MCF 10A (cell line): ENCODE measurements at places on chromosomes 11 and 22. TPM values are rescaled to one million over a fixed set of nuclear protein-coding genes. Genes with fewer than 3 reads are reported as not detected.

DNA sequence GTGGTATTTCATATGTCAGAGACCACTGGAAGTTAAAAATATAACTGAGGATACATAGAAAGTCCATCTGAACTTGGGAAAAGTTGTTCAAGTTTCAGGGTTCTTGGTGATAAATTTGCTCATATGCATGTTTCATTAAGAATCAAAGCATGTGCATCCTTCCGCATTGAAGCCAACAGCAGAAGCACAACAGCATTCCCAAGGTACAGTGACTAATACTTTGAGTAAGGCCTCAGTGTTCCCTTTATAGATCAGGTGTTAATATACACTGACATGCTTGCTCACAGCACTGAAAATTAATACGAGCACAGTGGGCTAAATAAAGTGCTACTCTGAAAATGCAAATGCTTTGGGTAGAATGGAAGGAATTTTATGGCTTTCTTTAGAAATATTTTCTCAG, 691.1 kb downstream of the METTL15 start:
- H3K4me1 ChIP-seq: peaks cover 9% of the 10 kb centered on the region
- H3K27me3 ChIP-seq: no peaks in the 10 kb centered on the region
- DNase-seq: peak; percentile 13

DNA sequence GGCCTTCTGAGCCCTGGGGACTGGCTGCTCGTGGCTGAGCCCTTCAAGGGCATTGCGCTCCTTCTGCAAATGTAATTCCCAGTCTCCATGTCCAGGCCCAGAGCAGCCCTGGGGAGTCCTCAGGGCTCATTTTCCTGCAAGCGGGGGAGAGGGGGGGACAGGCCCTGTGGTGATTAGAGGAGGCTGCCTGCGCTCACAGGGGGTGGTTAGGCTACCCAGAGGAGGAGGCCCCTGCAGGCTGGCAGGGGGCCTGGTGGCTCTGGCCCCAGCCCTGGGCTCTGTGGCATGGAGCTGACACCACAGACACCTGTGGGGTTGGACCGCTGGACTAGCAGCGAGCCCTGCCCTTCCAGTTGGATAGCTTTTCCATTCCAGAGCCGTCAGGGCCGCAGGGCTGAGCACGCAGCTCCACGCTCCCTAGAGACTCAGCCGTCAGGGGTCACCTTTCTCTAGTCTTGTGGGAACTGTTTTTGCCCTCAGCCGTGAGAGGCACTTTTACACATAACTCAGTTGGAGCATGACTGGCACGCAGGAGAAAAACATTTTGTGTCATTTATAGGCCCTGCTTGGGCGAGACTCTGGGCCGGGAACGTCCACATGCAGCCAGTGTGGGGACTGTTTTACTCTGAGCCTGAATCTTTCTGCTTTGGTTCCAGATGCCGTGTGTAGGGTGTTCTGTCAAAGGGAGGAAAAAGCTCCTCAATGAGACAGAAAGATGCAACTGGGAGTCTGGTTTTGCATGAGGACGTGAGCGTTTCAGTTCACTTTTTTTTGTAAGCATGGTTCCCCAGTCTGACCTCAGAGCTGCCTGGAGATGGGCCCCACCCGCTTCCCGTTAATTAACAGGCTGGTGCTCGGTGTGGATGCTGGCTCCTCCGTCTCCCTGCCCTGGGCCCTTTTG, 58.1 kb downstream of the LRP5 start:
- H3K4me1 ChIP-seq: no peaks in the 10 kb centered on the region
- H3K27me3 ChIP-seq: no peaks in the 10 kb centered on the region
- H3K4me3 ChIP-seq: no peak overlapping the region

DNA sequence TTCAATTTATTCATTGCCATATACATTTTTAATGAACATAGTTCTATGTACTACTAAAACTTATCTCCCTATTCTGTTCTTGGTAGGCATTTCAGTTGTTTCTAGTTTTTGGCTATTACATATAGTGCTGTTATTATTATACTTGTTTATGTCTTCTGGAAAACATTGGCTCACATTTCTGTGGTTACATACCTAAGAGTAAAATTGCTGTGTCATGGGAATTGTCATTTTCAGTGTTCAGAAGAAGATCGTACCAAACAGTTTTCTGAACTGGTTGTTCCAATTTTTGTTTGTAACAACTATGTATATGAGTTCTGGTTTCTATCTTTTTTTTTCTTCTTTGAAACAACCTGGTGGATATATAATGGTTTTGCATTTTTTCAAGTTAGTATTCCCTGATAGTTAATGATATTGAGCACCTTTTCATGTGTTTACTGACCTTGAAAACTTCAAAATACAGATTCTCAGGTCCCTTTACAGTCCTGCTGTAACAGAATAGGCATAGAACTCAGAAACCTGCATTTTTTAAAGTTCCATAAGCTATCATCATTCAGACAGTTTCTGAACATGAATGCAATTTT, 230.7 kb downstream of the JRKL start:
- H3K4me1 ChIP-seq: no peaks in the 10 kb centered on the region
- no peak for DNase-seq
- H3K36me3 ChIP-seq: no peaks in the 10 kb centered on the region
- no peak overlapping the region for H3K27ac ChIP-seq

DNA sequence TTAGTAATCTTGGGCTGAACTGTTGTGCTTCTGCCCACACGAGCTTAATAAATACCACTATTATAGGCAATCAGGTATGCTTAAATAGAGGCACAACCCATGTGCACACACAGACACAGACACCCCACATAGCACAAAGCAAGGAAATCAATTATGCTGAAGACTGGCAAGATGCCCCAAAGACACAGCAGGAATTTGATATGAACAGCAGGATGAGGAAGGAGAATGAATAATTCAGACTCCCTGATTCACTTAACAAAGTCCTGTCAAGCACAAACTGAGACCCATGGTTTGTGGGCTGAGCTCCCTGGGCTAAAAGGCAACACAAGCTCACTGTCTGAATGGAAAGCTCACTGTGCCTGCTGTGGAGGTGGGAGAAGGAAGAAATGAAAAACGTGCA, 42.5 kb downstream of the RBFOX2 start:
- DNase-seq: no peak
- H3K4me3 ChIP-seq: no peak overlapping the region
- no peak overlapping the region for H3K27ac ChIP-seq
- no peaks in the 10 kb centered on the region for H3K4me1 ChIP-seq

- no peak overlapping the region for H3K27ac ChIP-seq
- H3K4me1 ChIP-seq: no peaks in the 10 kb centered on the region
- no peak for DNase-seq
- peaks cover 4% of the 10 kb centered on the region for H3K36me3 ChIP-seq
These were observed 515.7 kb downstream of the BUD13 start for GRCh38 chr11:116257092-116257491.

The P2RY6 gene
- not detected in 2 replicates for total RNA-seq

The OR4C11 gene
- total RNA-seq: not detected in 2 replicates

The GAS2L1 gene
- 15.3 and 17.2 TPM in 2 replicates for total RNA-seq
